ENCODE measurements at places on chromosomes 13 and 19.

DNA sequence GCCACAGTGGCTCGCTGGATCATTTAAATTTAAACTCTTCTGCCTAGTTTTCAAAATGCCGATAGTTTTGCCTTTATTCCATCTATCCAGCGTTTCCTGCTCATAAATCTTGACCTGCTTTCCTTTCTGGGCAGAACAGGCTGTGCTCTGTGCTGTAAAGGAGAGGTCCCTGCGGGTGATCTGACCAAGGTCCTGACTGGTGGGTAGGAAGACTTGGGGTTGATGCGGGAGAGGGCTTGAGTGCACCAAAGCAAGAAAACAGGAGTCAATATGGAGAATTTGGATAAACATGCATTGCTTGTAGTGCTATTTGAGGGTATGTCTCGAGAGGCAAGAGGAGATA, 533.6 kb downstream of the MYO16 start:
- no peak for DNase-seq

GRCh38 chr13:106036870-106037269, 498.6 kb downstream of the EFNB2 start:
- DNase-seq, result no peak

DNA sequence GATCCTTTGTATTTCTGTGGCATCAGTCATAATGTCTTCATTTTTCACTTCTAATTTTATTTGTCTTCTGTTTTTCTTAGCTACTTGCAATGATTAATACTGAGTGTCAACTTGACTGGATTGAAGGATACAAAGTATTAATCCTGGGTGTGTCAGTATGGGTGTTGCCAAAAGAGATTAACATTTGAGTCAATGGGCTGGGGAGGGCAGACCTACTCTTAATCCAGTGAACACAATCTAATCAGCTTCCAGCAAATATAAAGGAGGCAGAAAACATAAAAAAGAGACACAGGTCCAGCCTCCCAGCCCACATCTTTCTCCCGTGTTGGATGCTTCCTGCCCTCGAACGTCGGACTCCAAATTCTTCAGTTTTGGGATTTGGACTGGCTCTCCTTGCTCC, 640.9 kb upstream of the MIR17HG start:
- DNase-seq, result no peak

DNA sequence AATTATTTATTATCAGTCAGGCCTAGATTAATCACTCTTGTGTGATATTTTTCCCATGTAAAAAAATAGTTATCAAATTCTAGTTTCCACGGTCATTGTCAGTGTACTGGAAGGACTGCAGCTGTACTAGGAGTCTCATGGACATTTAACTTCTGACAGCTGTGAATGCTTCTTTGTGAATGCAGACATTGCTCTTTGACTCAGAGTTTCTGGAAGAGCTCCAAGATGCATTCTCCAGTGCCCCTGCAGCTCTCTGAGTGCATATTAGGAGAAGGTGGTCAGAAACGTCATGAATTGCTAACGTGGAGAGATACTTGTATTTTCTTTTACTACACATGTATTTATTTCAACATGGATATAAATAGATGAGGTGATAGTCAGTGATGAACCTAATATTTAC, 9.7 kb upstream of the SLITRK5 start:
- DNase-seq, result no peak

DNA sequence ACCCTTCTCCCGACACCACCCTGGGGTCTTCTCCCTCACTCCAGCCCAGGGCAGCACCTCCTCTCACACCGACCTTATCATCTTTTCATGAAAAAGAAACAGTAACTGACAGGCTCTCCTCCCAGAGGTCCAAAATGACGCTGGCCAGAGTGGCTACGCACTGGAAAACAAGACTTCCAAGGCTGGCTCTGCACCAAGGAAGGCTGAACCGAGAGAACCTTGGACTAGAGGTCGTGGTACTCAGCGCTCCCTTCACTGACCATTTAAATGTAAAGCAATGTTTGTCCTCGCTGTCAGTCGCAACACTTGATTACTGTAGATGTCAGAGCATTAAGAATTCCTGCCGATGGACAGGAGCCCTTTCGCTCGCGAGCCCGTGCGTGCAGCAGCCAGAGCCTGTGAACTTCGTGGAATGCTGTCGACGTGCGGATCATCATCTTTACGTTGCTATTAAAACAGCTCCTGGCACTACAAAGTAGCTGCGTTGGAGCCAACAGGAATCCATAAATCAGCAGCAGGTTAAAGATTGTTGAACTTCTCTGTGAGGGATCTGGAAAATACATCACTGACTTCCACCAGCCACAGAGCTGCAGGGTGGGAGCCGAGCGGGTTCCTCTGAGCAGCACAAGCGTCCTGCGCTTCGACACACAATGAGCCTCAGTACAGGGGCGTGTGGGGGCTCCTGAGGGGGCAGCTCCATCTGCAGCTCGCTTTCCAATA, 125.5 kb upstream of the MCF2L start:
- DNase-seq, result no peak

GRCh38 chr13:20969182-20969581, 66.6 kb upstream of the XPO4 start:
- no peak for DNase-seq

- DNase-seq, result no peak
These were observed at the start of gene NFIC for GRCh38 chr19:3365836-3366752. Gene NFIC (plus strand): TSS chr19:3366583. CDS start chr19:3366637, 54 bp downstream.

DNA sequence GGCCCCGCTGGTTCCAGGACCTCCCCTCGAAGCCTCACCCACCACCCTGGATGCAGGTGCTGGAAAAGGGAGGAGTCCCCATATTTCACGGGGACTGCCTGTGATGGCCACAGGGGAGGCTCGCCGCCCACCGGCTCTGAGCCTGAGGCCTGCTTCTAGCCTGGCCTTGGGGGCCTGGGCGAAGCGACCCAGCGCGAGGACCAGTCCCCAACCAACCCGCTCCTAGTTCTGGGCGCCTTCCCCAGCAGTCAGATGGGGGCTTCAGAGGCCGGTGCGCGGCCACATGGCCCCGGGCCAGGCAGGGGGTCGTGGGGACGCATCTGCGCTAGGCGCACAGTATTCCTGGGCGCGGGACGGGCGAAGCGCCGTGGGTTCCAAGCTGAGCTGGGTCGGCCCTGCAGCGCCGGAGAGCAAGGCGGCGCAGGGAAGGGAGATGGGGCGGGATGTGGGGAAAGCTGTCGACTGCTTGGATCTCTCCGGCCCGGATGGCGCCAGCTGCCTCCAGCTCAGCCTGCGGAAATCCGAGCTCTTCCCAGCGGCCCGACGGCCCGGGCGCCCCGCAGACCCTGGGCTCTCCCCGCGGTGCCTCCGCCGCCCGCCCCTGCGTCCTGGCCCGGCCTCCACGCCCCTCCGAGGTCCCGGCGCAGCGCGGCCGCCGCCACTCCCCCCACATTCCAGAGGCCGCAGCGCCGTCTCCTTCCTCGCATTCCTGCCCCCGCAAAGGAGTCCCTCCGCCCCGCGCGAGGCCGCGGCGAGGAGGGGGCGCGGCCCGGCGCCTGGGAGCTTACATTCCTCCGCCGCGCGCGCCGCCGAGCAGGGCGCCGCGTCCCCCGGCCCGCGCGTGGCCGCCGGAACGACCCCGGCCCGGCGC, at the start of gene WTIP:
WTIP (plus strand) TSS at position 788 of the 871 bp plus-strand sequence. CDS start 217 bp downstream, outside the sequence.
- no peak for DNase-seq

GRCh38 chr13:76795701-76796695, 90.2 kb downstream of the KCTD12 start:
- no peak for DNase-seq

- DNase-seq, result no peak
These were observed 81.1 kb downstream of the ZNF429 start for GRCh38 chr19:21586311-21587116.

GRCh38 chr19:19170053-19170872, at the start of gene MEF2B:
Gene MEF2B (minus strand): TSS chr19:19170263. CDS start chr19:19150735, 19,528 bp downstream.
- peak; percentile 73 for DNase-seq

DNA sequence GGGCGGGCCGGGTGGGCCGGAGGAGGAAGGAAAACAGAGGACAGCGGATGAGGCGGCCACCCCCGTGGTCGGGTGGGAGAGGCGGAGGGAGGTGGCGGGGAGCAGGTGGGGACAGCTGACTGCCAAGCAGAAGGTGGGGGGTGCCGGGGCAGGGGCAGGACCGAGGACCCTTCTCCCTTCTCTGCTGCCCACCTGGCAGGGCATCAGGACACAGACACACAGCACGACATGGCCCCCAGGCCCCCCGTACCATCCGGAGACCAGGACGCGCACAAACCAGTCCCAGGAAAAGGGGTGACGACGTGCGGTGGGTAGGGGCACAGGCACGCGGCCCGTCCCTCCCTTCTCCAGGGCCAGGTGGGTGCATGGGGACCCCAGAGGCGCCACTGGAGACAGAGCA, 11.0 kb upstream of the CACTIN start:
- no peak for DNase-seq

- DNase-seq, result no peak
These were observed at the start of gene OR10H2 for GRCh38 chr19:15727724-15728123. Gene OR10H2 (plus strand): TSS chr19:15728024. CDS start chr19:15728044, 20 bp downstream.

DNA sequence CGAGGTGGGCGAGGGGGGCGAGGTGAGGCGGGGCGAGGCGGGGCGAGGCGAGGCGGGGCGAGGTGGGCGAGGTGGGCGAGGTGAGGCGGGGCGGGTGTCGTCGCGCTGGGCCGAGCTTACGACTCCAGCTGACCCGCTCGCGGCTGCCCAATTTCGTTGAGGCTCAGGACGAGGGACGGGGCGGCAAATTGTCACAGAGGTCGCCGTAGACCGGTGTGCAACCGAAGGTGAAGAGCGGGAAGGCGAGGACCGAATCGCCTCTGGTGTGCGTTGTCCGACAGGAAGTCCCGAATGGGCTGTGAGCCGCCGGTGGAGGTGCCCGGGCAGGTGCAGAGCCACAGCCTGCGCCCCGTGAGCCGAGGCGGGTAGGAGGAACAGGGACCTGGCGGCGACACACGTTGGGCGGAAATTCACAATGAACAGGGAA, at the start of gene LACC1:
LACC1 (plus strand) TSS at position 150 of the 427 bp plus-strand sequence. CDS start 1,082 bp downstream, outside the sequence.
- no peak for DNase-seq

DNA sequence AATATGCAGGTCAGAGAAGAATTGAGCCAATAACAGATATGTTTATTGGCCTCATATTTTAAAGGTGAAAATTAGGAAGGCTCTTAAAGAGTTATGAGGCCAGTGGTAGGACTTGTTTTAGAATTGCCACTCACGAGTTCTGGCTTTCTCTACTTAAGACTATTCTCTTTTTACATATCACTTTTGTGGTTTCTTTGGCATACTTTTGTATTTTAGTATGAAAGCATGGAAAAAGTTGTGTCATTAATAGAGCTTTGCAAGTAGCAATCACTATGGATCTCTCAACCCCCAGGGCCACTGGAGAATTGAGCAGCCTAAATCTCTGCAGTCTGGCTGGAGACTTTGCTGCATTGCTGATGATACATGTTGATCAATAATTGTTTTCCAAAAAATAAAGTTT, 64.6 kb upstream of the SOX21 start:
- DNase-seq, result no peak

- DNase-seq, result no peak
These were observed 230.1 kb downstream of the DLEU7 start for GRCh38 chr13:50613356-50613831.

DNA sequence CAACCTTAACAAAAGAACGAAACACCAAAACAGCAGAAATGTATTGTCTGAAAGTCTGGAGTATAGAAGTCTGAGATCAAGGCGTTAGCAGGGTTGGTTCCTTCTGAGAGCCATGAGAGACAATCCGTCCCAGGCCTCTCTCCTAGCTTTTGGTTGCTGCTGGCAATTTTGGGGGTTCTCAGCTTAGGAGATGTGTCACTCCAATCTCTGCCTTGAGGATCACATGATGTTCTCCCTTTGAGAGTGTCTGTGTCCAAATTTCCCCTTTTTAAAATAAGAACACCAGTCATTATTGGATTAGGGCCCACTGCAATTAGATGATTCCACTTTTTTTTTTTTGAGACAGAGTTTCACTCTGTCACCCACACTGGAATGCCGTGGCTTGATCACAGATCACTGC, 10.1 kb downstream of the KCNN1 start:
- no peak for DNase-seq

DNA sequence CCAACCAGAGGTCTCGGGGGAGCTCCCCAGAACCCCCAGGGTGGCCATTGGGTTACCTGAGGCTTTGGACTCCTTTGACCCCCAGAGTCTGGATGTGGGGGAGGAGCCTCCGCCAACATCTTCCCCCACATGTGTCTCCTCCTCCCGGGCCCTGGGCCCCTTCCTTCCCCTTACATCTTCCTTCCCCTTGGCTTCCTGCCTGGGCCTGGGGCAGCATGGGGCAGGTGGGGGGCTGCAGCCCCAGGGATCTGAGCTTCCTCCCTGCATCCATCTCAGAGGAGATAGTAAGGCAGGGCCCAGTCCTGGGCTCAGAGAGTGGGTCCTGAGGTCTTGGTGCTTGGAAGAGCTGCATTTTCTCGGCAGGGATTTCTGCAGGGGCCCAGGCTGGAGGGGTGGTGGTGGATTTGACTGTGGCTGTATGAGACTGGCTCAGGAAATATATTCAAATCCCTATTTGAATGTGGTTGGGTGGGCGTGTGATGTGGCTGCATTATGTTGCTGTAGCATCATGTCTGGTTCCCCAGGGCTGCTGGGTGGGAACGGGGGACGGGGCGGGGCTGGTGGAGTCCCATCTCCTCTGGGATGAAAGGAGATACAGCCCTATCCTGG, 919 bp downstream of the VAV1 start:
- DNase-seq, result no peak

- DNase-seq, result no peak
These were observed 72.2 kb downstream of the ATP11A start for GRCh38 chr13:112761701-112762689.

DNA sequence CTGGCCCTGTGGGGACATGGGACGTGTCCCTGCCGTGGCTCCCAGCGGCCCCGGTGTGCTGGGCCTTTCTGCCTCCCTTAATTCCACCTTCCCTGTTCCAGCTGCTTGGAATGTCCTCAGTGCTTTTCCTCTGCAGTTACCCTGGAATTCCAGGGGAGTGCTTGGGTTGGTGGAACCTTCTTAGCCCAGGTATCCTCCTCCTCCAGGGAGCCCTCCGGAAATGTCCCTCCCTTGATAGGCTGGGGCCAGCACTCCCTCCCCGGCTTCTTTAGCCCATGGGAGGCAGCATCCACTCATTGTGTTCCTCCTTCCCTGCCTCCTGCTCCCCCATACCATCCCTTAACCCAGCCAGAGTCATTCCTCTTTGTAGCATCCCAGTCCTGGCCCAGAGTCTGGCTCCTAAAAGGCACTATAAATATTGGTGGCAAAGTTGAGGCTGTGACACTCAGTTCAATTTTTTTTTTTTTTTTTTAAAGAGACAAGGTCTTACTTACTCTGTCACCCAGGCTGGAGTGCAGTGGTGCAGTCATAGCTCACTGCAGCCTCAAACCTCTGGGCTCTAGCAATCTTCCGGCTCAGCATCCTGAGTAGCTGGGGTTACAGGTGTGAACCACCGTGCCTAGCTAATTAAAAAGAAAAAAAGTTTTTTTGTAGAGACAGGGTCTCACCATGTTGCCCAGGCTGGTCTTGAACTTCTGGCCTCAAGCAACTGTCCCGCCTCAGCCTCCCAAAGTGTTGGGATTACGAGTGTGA, 13.7 kb upstream of the SLC7A10 start:
- no peak for DNase-seq

DNA sequence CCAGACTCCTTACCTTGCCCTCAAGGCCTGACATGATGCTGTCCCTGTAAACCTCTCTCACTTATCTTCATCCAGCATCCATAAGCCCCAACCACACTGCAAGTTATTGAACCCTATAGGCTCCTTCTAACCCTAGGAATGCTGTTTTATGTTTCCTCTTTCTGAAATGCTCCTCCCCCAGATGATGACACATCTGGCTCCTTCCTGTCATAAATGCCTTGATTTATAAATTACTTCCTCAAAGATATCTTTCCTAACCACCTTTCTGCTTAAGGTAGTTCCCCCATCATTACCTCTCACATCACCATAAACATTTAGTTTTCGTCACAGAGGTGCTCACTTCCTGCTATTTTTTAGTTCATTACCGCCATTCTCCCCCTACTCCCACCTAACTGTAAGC, 12.3 kb downstream of the RUBCNL start:
- DNase-seq, result no peak

- no peak for DNase-seq
These were observed 101.8 kb downstream of the FAM216B start for GRCh38 chr13:42883142-42883541.
